ENCODE measurements at places on chromosomes 2 and 18. TPM values are rescaled to one million over a fixed set of nuclear protein-coding genes. Genes with fewer than 3 reads are reported as not detected.

AQP12A gene
- total RNA-seq: not detected

EVA1A gene
- total RNA-seq: 8.3 TPM

SERPINE2 gene
- 139 TPM for total RNA-seq

ABI2 gene
- total RNA-seq: 55.9 TPM

CHRNG gene
- total RNA-seq: not detected

SLC5A6 gene
- total RNA-seq: 62.0 TPM

LIMS1 gene
- 67.4 TPM for total RNA-seq
